Left hindlimb (tissue), 1 donor: ENCODE measurements at places on chromosomes 5 and 9.

GRCh38 chr5:143403334-143403592 lies 223 bp downstream of the NR3C1 start:
- no peak for DNase-seq

- no peak for DNase-seq
Measured at GRCh38 chr5:161273410-161273809, 273.1 kb downstream of the GABRB2 start.

GRCh38 chr5:104172976-104173375 lies 610.4 kb upstream of the NUDT12 start:
- DNase-seq: no peak

- DNase-seq: no peak
Measured at GRCh38 chr9:97604901-97605645, 28.1 kb downstream of the TSTD2 start.

GRCh38 chr9:98829766-98830165 lies 22.3 kb downstream of the GALNT12 start:
- DNase-seq: no peak

- DNase-seq: no peak
Measured at GRCh38 chr5:128237546-128237945, 154.0 kb downstream of the SLC12A2 start.

DNA sequence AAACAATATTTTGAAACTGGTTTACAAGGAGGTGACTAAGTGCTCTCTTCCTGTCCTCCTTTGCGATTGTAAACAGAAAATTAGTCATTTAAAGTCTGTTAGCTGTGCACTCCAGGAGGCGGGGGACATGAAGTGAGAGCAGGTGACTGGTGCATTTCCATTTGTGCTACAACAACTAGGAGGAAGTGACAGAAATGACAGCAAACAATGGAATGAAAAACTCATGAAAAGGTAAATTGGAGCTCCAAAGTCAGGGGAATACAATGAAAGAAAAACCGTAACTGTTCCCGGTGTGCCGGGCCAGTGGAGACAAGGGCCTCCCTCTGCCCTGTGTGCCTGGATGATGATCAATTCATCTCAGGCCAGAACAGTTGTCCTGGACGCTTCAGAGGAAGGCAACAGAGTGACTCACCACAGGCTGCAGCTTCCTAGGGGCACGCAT lies 439.9 kb downstream of the GADD45G start:
- no peak for DNase-seq

GRCh38 chr5:110255194-110255593 lies 471.3 kb downstream of the TMEM232 start:
- no peak for DNase-seq

- DNase-seq: no peak
Measured at GRCh38 chr5:33925278-33925677, 10.9 kb upstream of the RXFP3 start.

DNA sequence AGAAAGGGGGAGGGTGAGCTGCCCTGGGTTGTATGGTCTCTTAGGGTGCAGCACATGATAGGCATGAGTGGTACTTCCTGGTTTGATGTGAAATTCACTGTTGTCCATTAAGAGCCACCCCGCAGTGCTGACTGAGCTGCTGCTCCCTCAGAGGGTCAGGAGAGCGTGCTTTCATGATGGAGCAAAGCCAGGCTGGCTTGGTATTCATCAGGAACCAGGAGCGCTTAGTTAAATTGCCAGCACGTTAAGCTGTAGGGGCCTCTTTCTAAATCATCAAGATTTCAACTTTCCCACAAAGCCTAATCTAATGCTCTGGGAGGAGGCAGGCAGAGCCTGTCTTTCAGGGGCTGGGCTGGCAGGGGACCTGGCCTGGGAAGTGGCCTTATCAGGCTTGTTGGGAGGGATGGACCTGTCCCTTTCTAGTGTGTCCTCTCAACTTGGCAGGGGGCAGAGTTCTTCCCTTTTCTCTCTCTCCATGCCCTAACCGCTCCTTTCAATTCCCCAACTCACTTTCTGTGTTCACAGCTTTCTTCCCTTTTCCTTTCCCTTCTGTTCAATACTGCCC lies 7.9 kb downstream of the CYSTM1 start:
- no peak for DNase-seq

DNA sequence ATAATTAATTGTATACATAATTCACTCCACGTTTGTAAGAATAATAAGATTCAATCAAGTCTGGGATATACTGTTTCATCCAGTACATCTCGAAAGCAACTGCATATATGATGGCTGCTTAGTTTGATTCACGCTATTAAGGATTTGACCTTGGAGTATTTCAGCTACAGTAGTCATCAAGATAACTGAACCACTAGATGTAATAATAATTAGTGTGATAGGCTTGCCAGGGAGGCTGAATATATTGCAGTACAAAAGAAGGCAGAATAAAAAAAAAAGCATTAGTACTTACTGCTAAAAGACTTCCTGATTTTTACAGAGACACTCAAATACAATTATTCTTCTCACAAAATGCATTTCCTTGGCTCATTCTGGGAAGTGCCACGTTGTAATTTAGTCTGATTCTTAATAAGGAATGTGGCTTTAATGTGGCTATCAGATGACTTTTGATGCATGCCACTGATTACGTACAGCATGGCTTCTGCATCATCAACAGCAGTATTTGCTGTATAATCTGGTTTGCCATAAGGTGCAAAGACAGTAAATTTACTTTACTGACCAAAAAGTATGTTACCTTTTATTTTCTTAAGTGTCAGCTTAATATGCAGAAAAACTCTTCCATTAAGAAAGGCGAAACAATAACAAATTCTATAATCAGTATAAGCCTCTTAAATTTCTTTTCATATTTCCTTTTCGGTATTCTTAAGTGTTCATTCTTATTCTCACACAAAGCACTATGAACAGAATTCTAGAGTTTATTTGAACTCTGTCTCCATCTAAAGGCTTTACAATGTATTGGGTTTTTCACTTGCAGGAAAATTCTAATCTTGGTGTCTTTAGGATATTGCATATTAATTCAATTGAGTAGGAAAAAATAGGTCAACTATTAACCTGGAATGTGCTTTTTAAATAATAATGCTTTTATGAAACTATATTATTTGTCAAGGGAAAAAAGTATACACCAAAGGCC lies 166.4 kb downstream of the SLF1 start:
- no peak for DNase-seq

DNA sequence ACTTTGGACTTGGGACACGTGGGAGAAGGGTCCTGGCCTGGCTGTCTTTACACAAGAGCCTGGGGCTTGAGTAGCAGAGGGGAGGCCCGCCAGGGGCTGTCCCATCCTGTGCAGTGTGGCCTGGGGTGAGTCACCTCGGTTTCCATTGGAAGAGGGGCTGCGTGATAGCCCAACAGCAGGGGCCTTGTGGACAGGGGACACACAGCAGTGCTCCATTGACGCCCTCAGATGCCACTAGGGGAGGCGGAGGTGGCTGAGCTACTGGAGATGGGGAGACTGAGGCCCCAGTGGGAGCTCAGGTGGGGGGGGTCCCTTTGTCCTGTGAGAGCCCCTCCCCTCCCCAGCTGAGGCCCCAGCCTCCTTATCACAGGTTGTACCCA lies 50.0 kb upstream of the RNU6ATAC start:
- DNase-seq: peak; percentile 39

- DNase-seq: no peak
Measured at GRCh38 chr9:118295413-118295812, 591.2 kb downstream of the TLR4 start.

DNA sequence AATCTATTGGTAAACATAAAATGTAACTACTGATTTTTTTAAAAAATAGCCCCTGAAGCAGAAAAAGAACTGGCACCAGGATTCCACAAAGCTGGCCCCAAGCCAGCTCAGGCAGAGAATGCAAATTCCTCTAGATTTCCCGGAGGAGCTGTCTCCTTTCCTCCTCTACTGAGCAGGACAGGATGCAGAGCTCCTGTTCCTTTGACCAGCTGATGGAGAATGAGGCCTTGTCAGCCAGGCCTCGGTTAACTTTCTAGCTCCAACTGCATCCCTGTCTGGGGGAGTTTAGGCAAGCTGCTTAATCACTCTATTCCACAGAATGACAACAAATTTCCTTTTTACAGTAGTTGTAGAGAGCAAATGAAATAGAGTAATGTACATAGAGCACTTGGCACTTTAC lies 155.5 kb downstream of the GNAQ start:
- DNase-seq: no peak

DNA sequence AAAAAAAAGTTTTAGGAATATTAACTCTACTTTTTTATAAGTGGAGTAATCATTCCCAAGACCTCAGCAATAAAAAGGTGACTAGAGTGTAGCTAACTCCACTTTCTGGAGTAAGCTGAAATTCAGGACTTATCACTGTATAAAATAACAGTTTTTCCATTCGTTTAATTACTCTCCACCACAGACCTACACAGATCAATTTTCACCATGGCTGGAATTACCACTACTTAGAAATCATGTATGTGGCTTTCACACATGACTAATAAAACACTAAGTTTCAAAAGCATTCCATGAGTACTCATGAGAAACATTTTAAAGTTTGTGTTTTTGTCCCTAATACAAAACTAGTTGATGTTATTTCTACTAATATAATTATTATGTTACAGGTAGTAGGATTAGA lies 9.9 kb downstream of the PLPP1 start:
- DNase-seq: no peak

DNA sequence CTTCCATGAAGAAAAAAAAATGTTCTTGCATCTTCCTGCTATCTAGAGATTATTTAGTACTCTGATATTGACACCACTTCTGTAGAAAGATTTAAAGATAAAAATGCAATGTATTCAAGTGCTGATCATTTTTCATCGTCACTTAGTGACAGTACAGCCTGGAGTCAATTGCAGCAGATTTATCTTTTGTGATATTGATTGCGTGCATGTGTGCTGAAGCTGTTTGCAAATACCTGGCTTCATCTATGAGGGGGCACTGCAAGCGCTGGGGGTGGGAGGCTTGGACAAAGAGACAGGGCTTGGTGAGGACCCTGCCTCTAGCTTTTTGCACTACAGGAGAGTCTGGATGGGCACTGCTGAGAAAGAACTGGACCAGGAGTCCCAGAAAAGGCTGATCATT lies 38.0 kb upstream of the MED27 start:
- DNase-seq: no peak

- DNase-seq: no peak
Measured at GRCh38 chr9:70085241-70085640, 41.6 kb downstream of the MAMDC2 start.

DNA sequence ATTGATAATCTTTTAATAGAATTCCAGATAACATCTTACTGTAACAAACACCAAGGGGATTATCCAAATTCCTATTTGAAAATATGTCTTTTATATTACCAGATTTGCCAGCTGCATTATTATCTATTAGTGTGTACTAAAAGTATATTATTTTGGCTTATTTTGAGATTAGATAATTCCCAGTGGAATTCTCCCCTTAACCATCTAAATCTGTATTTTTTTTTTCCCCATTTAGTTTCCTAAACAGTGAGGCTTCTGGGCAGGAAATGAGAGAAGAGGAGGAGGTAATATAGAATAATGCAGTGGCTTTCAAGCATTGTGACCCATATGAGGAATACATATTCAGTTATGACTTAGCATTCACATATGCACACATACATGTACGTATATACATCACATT lies 53.5 kb upstream of the ABL1 start:
- no peak for DNase-seq

GRCh38 chr5:37640088-37640487 lies 199.8 kb downstream of the GDNF start:
- no peak for DNase-seq

- no peak for DNase-seq
Measured at GRCh38 chr5:174188295-174188694, 142.8 kb downstream of the NSG2 start.

GRCh38 chr5:65247594-65247993 lies 234.1 kb downstream of the ADAMTS6 start:
- no peak for DNase-seq

GRCh38 chr5:43190755-43191603 lies 1.0 kb upstream of the NIM1K start:
- DNase-seq: no peak

GRCh38 chr5:173243831-173244305 lies 8.9 kb upstream of the NKX2-5 start:
- DNase-seq: no peak

DNA sequence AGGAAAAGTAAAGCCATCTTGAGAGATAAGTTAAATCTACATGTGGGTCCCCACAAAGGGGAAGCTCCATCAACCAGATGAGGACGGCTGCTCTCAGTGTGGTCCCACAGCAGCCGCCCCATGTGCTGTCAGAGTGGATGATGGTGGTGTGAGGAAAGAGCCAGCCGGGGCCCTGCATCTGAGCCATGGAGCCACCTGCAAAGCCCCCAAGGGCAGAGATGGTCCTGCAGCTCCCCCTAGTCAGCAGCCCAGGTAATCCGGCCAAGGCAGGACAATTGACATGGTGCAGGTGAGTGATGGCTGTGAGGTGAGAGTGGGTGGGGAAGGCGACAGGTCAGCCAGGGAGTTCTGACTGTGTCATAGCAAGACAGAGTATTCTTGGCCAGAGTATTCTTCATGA lies 458.8 kb downstream of the ICE1 start:
- DNase-seq: no peak

- peak; percentile 91 for DNase-seq
Measured at GRCh38 chr5:134648425-134649162, at the start of gene SEC24A. Gene SEC24A, plus strand, starts transcription at chr5:134648785. Its CDS starts 292 bp downstream, at chr5:134649077.

- DNase-seq: no peak
Measured at GRCh38 chr9:78089111-78089510, 57.5 kb upstream of the GNAQ start.

- no peak for DNase-seq
Measured at GRCh38 chr9:38768351-38768761, 48.4 kb upstream of the FAM240B start.

GRCh38 chr9:137945581-137945980 lies 68.0 kb downstream of the CACNA1B start:
- no peak for DNase-seq

DNA sequence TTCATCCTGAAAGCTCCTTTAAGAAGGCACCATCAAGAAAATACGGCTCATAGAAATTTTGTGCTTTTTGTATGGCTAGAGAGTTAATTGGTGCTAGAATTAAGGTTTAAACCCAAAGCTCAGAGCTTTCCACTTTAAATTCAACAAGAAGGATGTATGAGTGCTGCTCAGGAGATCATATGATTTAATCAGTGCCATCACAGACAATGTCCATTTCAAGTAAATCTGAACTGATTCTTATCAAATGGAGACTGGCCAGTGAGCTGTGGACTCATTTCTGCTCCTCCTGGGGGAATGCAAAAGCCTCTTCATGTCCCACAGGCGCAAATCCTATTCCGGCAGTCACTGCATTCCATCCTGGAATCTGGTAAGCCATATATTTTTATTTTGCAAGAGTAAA lies 327.2 kb downstream of the BNC2 start:
- no peak for DNase-seq

GRCh38 chr9:71936066-71936465 lies 24.6 kb downstream of the C9orf85 start:
- no peak for DNase-seq

- no peak for DNase-seq
Measured at GRCh38 chr9:117074784-117075520, 339.9 kb downstream of the ASTN2 start.

- no peak for DNase-seq
Measured at GRCh38 chr9:131840220-131840619, 100.3 kb upstream of the RAPGEF1 start.
